ENCODE measurements at places on chromosomes 6 and 20.
A peak's percentile ranks its signal among the peaks of the same experiment; 100 is the strongest.

- no peak for DNase-seq
Observed at GRCh38 chr6:86459978-86460377, 477.4 kb upstream of the HTR1E start.

GRCh38 chr6:125340175-125340835 is 38.5 kb upstream of the HDDC2 start:
- DNase-seq, result no peak

GRCh38 chr20:25345721-25346120 is 44.9 kb downstream of the ABHD12 start:
- DNase-seq, result no peak

DNA sequence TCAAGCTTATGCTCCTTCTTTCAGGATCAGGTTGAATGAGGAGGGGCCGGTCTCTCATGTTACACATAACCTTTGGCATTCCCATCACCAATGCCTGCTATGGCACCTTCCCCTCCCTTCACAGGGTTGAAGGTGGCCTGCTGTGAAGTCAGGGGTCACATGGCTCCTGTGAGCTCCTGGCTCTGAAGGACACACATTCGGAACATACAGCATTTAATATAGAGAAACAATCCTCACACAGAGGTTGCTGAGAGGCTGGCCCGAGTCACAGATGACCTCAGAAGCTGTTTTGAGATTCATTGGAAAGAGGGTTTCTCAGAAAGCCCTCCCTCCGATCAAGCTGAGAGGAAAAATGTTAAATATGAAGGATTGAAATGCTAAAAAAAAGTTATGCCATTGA is 82.1 kb downstream of the PSMG4 start:
- no peak for DNase-seq

DNA sequence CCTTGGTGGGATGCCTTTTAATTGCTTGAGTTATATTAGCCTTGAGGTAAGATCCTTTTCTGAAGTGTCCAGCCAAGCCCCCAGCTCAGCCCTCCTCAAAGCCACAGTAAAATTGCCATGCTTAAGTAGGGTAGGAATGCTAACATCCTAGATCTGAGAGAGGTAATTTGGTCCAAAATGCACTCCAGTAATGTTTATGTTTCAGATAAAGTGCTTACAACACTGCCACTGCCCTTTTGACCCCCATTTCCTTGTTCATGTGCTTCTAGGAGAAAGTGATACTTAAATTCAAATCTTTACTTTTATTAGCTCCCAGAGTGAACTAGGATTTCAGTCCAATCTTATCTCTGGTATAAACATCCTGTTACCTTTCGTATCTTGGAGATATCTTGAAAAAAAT is 318.0 kb downstream of the BMP2 start:
- no peak for DNase-seq

DNA sequence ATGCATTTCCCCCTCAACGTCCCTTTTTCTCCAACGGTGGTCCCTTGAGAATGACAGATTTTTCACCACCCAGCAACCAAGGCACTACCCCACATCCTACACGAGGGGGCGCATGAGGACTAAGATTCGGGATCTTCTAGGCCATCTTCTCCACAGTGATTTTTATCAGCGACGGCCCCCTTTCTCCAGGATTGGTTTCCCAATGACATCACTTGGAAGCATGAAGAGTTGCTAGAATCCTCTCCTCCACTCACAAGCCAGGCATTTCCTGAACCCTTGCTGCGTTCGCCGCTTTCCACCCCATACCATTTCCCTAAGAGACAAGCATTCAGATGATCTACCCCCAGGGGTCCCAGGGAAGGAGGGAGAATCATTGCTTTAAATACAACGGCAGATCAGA is 252.0 kb downstream of the HIVEP2 start:
- peak; percentile 80 for DNase-seq

- no peak for DNase-seq
Observed at GRCh38 chr6:51105357-51105756, 286.7 kb downstream of the TFAP2B start.

GRCh38 chr20:41131594-41132387 is 5.6 kb upstream of the PLCG1 start:
- no peak for DNase-seq

DNA sequence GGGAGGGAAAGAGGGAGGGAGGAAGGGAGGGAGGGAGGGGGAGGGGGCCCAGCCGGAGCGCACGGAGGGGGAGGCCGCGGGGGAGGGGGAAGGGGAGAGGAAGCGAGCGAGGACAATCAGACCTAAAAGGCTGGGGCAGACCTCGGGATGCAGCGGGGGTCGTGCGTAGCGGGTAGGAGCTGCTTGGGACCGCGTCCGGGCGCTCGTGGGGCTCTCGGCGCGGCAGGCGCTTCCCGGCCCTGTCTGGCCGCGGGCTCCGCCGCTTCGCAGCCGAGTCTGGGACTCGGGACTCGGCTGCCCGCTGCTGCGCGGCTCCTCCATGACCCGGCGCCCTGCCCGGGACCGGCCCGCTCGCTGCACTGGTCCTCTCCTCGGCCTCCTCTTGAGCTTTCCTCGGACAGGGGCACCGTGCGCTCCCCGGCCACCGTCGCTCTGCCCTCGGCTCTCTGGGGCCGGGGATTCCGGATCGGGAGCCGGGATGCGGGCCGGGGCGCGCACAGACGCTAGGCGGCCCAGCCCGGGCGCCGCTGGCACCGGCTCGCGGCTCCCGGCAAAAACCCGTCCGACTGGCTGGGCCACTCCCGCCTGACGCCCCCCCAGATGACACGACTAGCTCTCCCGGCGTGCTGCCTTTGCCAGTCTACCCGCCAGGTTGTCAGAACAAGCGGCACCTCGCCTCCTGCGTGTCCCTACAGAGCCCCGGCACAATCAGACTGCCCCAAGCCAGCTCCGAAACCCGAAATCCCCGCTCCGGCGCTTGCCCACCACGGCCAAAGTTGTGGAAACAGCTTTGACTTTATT is 2.2 kb downstream of the TFAP2A start:
- no peak for DNase-seq

DNA sequence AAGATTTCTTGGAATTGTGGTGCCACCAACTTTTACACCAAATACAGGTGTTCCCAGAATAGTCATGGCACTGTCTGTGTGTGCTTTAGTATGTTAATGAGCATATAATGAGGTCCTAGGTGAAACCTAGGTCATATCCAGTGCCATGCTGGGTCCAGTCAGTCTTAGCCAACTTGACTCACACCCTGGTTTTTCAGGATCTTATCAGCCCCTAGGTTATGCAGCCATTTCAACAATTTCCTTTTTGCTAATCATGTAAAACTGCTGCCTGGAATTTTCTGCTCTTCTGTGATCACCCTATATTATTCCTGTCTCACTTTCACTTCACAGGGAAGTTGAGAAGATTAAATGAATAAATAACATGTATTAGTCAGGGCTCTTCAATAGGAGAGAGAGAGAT is 23.7 kb downstream of the SDHAF4 start:
- DNase-seq, result no peak

GRCh38 chr20:375265-375889 is 5.2 kb upstream of the TRIB3 start:
- no peak for DNase-seq

GRCh38 chr6:151875524-151875923 is 68.0 kb downstream of the ESR1 start:
- DNase-seq, result no peak

- DNase-seq, result no peak
Observed at GRCh38 chr20:62305149-62305764, 2.5 kb downstream of the ADRM1 start.

DNA sequence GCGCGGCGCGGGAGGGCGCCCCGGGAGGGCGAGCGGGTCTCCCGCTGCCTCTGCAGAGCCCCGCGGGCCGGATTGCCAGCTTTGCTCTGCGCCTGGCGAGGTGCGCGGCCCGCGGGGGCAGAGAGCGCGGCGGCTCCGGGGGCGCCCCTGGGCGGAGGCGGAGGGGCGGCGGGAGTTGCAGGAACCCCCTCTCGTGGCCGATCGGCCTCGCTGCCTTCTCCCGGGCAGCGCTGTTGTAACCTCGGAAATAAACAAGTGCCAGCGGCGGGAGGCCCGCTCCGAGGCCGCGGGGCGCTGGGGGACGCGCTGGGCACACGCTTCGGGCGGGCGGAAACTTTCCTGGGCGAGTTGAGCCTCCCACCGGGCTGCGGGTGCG is 1.2 kb downstream of the CDH4 start:
- no peak for DNase-seq

DNA sequence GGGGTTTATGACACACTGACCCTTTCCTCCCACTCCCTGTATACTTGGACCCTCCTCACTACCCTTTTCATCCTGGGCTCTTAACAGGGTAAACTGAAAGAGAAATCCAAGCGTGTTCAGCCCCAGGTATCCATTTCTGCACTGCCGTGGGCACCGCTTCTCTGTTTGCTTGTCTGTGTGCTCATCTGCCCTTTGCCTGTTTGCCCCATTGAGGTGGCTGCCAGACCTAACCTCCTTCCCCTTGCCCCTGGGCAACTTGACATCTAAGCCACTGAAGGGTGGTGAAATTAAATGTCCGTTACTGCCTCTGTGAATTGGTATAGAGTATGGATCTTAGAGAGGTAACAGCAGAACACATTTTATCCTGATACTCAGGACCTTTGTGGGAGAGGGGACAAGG is 38.7 kb downstream of the ACSS2 start:
- no peak for DNase-seq

- no peak for DNase-seq
Observed at GRCh38 chr6:24974182-24975171, 38.7 kb upstream of the RIPOR2 start.

DNA sequence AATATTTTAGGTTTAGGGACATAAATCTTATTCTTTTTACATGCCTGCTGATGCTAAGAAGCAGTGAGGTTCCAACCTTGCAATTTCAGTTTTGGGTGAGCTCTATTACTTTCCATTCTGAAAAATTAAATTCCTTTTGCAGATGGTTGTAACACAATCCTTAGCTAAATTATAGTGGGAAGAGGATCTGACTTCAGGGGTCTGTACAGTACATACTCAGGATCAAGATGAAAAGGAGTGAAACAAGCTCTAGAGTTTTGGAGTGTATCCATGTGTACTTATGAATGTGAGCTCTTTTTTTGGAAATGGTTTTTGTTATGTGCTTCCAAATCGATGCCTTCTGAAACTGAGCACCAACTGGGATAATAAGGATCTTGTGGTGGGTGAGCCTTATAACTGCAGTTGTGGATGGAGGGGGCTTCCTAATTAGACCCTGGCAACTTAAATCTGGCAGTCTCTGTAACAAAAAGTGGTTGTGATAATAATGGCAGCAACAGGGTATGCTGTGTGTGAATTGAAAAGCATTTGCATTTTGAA is 218.8 kb upstream of the MAP3K7 start:
- DNase-seq, result no peak

DNA sequence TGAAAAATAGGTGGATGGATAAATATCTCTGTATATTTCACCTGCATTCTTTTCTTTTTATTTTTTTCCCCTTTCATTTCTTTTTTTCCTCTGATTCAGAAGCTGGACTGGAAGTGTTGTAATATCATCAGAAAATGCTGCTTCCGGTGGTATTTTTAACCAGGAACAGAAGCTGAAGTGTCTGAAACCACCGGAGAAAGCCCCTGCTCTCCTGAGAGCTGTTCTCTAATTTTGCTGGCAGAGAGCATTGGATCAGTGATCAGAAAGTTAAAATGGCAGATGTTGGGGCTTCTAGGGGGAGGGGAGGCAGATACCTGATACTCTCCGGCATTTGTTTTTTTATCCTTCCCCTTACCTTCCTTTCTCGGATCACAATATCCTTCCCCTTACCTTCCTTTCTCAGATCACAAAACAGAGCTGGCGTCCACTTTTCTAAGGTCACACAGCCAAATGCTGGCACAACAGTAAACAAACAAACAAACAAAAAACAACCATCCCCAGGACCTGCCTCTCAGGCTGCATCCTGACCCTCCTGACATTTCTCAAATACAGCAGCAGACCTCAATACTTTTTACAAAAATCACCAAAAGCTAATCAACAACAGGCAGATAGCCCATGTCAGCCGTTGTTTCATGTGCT is 143.2 kb upstream of the ZNF217 start:
- DNase-seq, result no peak

DNA sequence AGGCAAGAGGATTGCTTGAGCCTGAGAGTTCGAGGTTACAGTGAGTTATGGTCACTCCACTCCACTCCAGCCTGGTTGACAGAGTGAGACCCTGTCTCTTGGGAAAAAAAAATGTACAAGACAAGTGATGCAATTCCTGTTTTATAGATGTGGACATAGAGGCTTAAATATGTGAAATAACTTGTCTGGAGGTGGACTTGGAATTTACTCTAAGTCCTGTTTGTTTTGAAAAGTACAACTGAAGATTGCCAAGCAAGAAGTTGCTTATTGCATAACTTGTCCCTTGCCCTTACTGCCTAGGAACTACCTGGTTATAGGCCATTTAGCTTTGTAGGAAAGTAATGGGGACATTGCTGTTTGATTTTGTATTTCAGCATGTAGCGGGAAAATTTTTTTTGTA is 26.0 kb upstream of the ADIG start:
- DNase-seq, result no peak

DNA sequence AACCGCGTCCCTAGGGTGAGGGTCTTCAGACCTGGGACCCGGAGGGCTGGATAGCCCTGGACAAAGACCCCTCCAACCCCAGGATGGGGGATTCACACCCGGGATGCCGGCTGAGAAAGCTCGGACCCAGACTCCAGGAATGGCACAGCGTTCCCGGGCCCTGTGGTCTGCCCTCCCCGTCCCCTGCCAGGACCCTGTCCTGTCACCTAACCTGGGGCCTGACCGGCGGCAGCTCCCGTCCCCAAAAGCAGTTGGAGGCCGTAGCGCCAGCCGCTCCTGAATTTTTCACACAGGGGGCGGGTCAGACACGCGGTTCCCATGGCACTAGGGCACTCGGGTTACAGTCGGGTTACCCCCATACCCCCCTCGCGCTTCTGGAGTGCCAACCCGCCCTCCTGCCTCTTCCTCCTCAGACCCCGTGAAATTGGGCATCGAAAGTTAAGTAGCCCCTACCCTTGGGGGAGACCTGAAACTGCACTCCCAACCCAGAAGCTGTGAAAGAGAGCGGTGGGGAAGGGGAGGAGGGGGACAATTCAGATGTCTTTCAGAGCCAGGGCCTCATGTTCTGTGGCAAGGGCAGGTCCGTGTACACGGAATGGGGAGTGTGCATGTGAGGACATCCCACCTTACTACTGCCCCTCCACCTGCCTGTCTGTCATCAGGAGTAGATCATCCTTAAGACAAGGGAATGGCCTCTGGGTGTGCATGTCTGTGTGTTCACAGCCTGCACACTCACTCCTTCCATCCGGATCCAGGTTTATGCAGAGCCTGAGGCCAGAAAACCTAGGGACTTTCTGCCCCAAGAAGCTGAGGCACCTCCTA is 595 bp downstream of the REM1 start:
- DNase-seq, result no peak

DNA sequence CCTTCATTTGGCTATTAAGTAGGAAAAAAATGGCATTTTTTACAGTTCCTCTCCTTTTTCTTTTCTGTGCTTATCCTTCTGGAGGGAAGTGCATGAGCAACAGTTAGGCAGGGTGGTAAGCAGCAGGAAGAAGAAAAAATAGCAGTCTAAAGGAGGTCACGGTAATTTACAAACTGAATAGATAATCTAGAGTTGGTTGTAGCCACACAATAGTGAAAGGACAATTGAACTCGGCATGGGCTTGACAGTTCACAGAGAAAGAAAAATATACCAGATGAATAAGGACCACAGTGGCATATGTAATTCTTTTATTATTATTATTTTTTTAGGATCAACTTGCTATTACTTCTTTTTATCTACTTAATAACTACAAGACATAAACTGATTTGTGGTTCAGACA is 358.6 kb downstream of the BTBD9 start:
- DNase-seq, result no peak

- DNase-seq, result no peak
Observed at GRCh38 chr6:3960754-3961361, 111.7 kb downstream of the FAM50B start.

Data from amniotic stem cell (primary cell).